Eye (tissue), 1 donor: ENCODE measurements at places on chromosomes 12 and 14.

DNA sequence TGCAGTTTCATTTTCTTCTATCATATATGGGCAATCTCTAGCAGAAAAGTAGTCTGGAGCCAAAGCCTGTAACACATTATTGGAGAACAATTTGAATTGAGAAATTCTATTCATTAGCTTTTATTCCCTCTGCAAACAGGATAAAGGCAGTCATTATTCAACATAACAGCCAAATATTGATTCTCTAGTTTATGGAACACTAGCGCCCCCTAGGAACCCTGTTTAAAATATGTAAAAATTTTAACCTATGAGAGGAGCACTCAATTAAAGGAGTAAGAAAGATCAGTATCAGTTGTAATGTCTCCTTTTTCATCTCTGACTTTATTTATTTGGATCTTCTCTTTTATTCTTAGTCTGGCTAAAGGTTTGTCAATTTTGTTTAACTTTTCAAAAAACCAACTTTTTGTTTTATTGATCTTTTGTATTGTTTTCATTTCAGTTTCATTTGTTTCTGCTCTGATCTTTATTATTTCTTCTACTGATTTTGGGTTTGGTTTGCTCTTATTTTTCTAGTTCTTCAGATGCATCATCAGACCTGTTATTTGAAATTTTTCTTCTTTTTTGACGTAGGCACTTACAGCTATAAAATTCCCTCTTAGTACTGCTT is 4.8 kb upstream of the LMNTD1 start:
- DNase-seq: peak; percentile 56

- no peak for DNase-seq
Measured at GRCh38 chr12:65266408-65266807, 12.1 kb upstream of the MSRB3 start.

- no peak for DNase-seq
Measured at GRCh38 chr12:39867631-39868327, 238.1 kb downstream of the SLC2A13 start.

GRCh38 chr12:54504550-54504949 is 7.0 kb downstream of the NCKAP1L start:
- no peak for DNase-seq

- no peak for DNase-seq
Measured at GRCh38 chr12:69661386-69661785, 37.7 kb downstream of the BEST3 start.

DNA sequence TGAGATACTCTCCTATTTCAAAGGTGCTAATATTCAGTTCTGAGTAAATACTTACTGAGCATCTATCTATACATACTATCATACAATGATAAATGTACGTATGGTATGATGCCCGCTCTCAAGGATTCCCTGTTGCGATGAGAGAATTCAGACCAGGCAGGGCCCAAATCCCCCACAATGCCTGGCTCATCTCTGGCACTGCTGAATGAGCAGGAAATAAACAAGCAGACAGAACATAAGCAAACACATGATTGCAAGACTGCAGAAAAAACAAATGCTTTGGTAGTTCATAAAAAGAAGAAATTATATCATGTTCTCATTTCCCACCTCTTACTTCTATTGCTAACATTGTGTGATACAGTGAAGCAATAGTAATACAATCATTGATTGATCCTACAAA is 77.2 kb upstream of the DUSP6 start:
- no peak for DNase-seq

- DNase-seq: no peak
Measured at GRCh38 chr14:57735276-57735675, 130.6 kb downstream of the SLC35F4 start.

- peak; percentile 93 for DNase-seq
Measured at GRCh38 chr12:12684375-12685106, 11.4 kb downstream of the GPR19 start.

DNA sequence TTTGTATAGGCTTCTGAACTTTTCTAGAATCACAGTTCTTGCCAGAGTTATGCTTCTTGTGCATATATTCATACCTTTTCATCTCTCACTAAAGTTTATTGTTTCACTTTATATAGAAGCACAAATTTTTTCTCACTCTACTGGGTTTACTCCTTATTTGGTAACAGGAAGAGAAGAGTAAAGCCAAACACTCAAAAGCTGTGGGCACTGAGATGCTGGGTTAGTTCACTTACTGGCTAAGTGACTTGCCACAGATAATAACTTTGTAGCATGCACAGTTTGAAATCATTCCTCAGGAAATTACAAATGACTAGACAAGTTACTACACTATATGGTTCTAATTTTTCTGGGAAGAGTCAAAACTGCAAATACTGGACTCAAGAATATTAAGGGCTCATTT is 7.8 kb downstream of the HIGD1C start:
- no peak for DNase-seq

DNA sequence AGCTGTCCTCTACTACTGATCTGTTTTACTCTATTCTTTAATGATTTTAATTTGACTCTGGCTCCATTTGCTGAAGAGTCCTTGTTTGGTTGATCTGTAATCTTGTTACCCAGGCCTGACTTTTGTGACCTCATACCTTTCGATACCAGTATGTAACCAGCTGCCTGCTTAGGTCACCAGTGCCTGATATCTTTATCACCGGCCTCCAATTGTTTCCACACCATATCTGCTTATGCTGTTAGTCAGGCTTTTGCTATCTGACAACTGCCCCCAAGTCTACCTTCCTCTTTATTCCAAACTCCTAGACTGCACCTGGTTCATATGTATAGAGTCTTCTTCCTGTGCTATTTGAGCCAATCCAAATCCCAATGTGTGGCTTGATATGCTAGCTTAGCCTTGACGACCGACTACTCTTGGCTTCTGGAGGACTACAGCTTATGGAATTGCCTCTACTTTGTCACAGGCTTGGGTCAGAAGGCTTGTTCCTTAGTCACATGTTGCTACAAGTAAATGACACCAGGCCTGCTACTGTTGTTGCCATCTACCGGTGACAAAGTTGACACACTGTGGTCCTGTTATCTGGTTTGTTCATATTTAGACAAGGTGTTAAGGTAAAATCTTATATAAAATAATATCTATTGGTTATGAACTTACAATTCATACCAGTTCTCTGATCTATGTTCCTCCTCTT is 193.9 kb downstream of the TRHDE start:
- no peak for DNase-seq

- DNase-seq: no peak
Measured at GRCh38 chr14:34843011-34843554, 32.1 kb downstream of the BAZ1A start.

- DNase-seq: peak; percentile 41
Measured at GRCh38 chr14:95361373-95362137, 41.8 kb upstream of the CLMN start.

GRCh38 chr12:91139286-91139685 is 28.0 kb upstream of the LUM start:
- no peak for DNase-seq

- peak; percentile 87 for DNase-seq
Measured at GRCh38 chr14:63045612-63046320, 508 bp upstream of the KCNH5 start.

GRCh38 chr12:7853557-7853956 is 19.2 kb downstream of the SLC2A14 start:
- DNase-seq: no peak

GRCh38 chr14:36662543-36663403 is 1.1 kb downstream of the PAX9 start:
- peak; percentile 70 for DNase-seq

DNA sequence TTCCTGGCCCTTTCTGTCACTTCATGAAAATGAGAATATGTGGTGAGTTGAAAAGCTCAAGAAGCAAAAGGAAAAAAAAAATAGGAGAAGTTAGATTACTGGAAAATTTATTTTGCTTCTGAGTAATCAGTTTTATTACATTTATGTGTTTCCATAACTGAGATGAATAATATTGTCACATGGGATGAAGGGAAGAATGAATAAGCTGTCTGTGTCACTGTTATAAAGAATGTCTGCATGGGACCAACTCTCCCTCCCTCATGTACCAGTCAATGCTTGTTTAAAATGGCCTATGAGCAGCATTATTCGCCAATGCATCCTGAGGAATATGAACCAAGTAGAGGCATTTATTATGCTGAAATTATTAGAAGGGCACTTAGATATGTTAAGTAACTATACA is 246.3 kb downstream of the PRKD1 start:
- no peak for DNase-seq

DNA sequence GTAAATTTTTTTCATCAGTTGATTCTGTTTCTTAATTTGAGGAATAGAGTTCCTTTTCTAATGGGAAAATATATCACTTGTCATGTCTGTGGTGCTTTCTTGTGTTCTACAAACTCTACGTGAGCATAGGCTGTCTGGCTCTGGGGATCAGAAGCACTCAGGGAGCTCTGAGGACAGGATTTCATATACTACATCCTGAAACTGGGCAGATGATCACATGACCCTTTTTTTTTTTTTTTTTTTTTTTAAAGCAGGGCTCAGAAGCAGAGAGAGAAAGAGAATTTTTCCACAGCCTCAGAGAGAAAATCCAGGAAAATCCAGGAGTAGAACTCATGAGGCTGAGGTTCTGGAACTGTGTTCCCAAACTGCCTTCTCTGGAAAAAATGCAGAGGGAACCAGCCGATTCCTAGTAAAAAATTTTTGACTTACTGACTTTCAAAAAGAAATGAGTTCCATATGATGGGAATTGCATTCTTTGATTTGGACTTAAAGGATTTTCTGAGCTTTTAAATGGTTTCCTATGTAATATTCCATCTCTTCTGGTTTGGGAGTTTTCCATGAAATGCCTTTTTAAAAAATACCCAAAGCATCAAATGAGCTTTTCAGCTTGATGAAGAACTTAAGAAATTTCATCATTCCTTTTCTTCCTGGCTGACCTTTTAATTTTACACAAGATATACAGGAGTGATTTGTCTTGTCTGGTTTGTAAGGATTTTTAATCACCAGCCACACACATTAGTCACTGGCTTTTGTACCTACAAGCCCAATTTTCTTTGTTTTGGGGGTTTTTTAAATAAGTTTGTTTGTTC is 183.1 kb upstream of the HIF1A start:
- no peak for DNase-seq

DNA sequence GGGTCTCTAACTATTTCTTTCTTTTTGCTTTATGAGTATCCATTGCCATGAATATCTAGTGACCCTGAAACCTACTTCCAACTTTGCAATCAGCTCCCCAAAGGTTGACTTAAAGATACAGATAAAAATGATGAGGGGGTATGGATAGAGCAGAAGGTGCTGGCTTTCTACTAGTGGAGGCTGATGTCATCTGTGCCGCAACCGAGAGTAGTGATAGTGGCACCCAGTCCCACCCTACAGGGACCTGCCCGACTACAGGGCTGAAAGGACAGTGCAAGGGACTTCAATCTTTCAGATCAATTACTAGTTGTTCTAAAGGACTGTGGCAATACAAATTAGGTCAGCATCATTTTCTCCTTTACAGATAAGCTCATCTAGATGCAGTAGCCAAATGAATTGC is 806.0 kb downstream of the VRK1 start:
- DNase-seq: no peak

DNA sequence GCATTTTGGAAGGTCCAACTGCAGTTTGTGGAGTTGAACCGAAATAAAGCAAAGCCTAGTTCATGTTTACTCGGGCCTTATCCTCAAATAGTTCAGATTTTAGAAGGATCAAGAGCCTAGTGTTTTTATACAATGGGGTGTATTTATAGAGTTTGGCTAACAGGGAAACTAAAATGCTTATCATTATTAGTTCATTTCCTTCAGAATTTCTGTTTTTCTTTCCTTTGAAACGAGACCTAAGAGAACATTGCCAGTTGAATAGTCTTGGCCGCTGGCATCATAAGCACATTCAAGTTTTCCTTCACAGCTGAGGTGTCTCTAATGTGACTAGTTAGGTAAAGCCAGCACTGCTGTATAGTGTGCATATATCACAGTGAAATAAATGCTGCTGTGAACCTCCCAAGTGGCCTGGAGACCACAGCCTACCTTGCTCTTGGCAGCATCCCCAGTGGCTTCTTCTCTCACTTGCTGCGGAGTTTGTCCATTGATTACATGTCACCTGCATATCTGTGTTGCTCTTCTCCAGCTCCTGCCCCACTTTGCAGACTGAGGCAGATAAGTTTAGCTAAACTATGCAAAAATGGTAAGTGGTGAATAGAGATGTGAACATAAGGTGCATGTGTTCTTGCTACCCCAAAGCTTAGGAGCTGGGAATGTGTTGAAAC is 88.8 kb downstream of the ANO6 start:
- no peak for DNase-seq

DNA sequence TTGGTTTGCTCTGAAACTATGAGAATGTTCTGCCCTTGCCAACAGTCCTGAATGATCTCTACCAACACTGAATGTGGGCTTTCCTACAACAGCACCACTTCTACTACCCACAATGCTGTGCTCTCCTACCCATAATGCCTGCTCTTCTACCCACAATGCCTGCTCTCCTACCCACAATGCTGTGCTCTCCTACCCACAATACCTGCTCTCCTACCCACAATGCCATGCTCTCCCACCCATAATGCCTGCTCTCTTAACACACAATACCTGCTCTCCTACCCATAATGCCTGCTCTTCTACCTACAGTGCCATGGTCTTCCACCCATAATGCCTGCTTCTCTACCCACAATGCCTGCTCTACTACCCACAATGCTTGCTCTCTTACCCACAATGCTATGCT is 92.3 kb downstream of the KCNK13 start:
- DNase-seq: no peak

DNA sequence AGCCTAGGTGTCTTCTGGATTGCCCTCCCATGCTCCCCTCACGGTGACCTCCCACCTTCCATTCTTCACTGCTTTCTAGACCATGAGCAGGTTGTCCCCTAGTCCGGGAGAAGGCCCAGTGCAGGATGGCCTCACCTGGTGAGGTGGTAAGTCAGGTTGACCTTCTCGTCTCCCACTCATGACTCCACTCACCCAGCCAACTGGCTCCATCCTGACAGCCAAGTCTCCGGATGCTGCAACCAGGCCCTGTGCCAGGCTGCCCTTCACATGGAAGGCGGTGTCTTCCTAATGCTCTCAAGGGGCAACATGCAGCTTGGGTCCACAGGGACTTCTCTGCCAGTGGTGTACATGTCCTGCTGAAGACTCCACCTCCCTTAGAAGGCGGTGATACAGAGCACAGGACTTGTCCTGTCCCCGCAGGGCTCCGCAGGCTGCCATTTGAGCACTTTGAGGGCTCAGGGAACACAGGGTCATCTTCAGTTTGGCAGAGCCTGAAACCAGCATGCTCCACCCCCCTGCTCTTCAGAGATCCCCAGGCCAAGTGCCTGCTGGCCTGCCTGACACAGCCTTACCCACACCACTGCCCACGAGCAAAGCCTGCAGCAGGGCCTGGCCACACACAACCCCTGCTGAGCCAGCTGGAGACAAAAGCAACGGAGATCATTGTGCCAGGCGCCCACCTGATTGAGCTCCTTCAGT is 25.4 kb downstream of the BATF start:
- DNase-seq: no peak

GRCh38 chr14:85531587-85532373 is 1.8 kb downstream of the FLRT2 start:
- DNase-seq: peak; percentile 92

GRCh38 chr14:101501858-101502615 is 59.3 kb upstream of the DIO3 start:
- DNase-seq: no peak
